Ascending aorta (tissue), 2 donors: ENCODE measurements at places on chromosomes 2 and 18. TPM values are rescaled to one million over a fixed set of nuclear protein-coding genes. Genes with fewer than 3 reads are reported as not detected.
A peak's percentile ranks its signal among the peaks of the same experiment; 100 is the strongest.

SPDYA gene
- total RNA-seq = 0.32 TPM

GRCh38 chr2:149021761-149022160 lies 16.7 kb upstream of the LYPD6B start:
- H3K27me3 ChIP-seq = no peaks in the 10 kb centered on the region
- H3K36me3 ChIP-seq = no peaks in the 10 kb centered on the region
- peaks cover 5% of the 10 kb centered on the region for H3K4me1 ChIP-seq
- no peak for DNase-seq
- H3K4me3 ChIP-seq = no peak overlapping the region

DNA sequence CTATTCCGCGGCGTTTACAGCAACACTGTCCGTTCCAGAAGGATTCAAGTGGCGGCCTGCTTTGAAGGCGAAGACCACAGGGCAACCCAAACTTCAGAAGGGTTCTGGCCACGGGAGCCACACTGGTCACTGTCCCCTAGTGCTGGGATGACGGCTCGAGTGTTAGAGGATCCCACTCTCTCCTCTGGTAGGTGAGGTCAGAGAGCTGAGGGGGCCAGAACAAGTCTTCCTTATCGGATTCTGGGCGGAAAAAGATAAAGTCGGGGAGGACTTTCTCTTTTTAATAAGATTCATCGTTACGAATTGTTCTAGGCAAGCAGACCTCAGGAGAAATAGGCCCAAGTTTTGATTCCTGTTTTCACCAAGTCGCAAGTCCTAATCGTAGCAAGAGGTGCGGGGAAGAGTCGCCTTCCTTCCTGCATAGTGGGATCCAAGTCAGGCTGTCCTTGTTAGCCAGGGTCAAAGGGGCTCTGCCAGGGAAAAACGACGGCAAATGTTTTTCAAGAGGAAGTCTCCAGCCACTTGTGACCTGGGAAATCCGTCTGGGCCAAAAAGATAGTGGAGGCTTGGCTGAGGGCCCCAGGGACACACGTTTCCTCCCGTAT lies 864 bp upstream of the MYL12A start:
- H3K27me3 ChIP-seq = no peaks in the 10 kb centered on the region
- peak overlapping the region; percentile 100 for H3K27ac ChIP-seq

DNA sequence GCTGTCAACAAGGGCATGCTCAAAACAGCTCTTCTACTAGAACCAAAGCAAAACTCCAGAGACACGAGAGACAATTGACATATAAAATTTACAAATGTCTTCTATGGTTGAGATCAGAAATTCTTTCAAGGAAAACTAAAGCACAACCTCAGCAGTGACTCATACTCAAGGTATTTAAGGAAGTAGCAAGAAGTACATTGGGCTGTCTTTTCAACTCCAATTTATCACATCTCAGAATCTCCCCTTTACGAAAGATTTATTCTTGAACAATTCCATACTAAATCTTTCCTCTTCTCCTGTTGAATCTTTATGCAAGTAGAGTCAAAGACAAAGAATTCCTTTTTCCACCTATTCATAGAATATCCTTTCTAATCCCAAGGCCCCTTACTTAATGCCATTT lies 324.0 kb downstream of the IRS1 start:
- DNase-seq = no peak
- H3K4me3 ChIP-seq = no peak overlapping the region
- peaks cover 8% of the 10 kb centered on the region for H3K4me1 ChIP-seq
- H3K27me3 ChIP-seq = no peaks in the 10 kb centered on the region
- H3K36me3 ChIP-seq = no peaks in the 10 kb centered on the region

DNA sequence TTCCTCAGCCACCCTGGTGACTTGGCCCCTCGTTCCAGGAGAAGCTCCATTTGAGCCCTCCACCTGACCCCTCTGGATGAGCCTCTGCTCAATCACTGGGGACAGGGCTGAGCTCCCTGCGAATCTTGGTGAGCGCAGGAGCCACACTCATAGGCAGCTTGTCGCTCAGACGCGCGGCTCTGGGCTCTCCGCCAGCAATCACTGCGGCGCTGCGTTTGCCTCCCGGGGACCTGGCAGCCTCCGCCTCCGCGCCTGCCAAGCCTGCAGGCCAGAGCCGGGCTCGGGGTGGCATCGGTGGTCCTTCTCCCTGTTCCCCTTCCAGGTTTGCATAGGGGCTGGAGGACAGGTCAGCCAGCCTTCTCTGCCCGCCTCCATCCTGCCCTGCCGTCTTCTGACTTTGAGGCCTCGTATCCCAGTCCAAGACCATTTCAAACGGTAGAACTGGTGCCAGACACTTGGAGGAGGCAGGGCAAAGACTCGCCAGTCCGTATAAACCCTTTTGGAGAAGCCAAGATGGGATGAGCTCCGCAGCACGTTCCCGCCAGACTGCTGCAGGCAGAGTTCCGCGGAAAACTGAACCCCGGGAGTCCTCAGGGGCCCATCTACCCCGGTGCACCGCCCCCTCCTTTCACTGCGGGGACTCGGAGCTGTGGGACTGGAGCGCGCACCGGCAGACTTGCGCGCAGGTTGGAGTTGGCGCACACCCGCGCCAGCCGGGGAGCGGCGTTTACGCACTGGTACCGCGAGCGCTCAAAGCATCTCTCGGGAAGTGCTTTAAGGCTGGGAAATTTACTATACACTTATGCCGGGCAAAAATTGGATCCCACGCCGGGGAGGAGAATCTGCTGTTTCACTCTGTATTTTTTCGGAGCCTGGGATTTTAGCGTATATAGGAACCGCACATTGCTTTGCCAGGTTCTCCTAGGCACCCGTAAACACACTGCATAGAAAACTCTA lies 1.1 kb upstream of the TACR1 start:
- H3K36me3 ChIP-seq = no peaks in the 10 kb centered on the region
- no peaks in the 10 kb centered on the region for H3K4me1 ChIP-seq
- peak overlapping the region; percentile 69 for H3K4me3 ChIP-seq
- peak; percentile 65 for DNase-seq
- no peaks in the 10 kb centered on the region for H3K27me3 ChIP-seq

- no peaks in the 10 kb centered on the region for H3K27me3 ChIP-seq
These were observed 64.3 kb upstream of the CYP26B1 start for GRCh38 chr2:72211777-72212485.

GRCh38 chr2:138501425-138502254 lies at the start of gene SPOPL:
TSS of gene SPOPL (plus strand) at chr2:138501770. CDS start at chr2:138550217, 48,447 bp downstream.
- no peaks in the 10 kb centered on the region for H3K27me3 ChIP-seq
- H3K4me3 ChIP-seq = peak within 1 kb of the TSS; percentile 68
- no peaks in the 10 kb centered on the region for H3K36me3 ChIP-seq

DNA sequence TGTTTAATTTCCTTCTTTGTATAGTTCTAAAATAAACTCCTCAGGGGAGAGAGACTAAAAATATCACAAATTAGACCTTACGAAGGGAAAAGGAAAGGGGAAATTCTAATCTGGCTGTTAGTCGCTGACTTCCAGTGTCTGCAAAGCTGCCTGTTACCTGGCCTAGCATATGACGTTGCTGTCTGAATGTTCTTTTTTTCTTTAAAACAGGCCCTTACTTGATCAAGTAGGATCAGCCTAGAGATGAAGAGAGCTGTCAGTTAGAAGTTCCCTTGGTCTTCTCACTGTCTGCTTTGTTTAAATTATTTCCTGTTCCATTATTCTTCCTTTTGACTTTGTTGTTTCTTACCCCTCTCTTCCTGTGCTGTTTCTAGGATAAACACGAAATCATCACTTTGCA lies 11.2 kb downstream of the NCK2 start:
- no peaks in the 10 kb centered on the region for H3K36me3 ChIP-seq
- no peak for DNase-seq
- no peak overlapping the region for H3K27ac ChIP-seq
- H3K4me3 ChIP-seq = no peak overlapping the region
- no peaks in the 10 kb centered on the region for H3K4me1 ChIP-seq

INHA gene
- total RNA-seq = not detected

CNRIP1 gene
- 37.7 TPM for total RNA-seq

MOB1A gene
- total RNA-seq = 56.8 TPM

DNA sequence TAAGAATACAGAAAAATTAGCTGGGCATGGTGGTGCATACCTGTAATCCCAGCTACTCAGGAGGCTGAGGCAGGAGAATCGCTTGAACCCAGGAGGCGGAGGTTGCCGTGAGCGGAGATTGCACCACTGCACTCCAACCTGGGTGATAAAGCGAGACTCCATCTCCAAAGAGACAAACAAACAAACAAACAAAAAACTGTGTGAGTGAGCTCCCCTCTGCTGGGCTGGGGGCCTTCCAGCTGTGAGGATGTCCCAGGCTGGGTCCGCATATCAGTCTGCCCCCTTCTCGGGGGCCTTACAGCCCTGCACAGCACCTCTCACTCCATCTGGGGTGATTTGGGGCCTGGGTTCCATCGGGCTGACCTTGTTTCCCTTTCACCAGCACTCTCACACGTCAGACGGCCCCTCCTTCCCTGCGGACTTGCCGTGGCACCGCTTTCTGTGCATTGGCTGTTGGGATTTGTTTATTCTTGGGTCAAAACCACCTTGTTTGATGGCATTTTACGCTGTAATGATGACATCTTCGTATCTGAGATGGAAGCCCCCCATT lies 2.8 kb upstream of the KLHL30 start:
- no peak overlapping the region for H3K27ac ChIP-seq
- H3K36me3 ChIP-seq = no peaks in the 10 kb centered on the region
- peaks cover 8% of the 10 kb centered on the region for H3K4me1 ChIP-seq
- H3K4me3 ChIP-seq = no peak overlapping the region
- DNase-seq = no peak

PSMG2 gene
- total RNA-seq = 52.2 TPM

TXNDC2 gene
- total RNA-seq = not detected

- no peak overlapping the region for H3K27ac ChIP-seq
- H3K4me1 ChIP-seq = no peaks in the 10 kb centered on the region
- no peak for DNase-seq
- H3K4me3 ChIP-seq = no peak overlapping the region
- no peaks in the 10 kb centered on the region for H3K36me3 ChIP-seq
These were observed 29.6 kb downstream of the ARL4C start for GRCh38 chr2:234467289-234467688.

DNA sequence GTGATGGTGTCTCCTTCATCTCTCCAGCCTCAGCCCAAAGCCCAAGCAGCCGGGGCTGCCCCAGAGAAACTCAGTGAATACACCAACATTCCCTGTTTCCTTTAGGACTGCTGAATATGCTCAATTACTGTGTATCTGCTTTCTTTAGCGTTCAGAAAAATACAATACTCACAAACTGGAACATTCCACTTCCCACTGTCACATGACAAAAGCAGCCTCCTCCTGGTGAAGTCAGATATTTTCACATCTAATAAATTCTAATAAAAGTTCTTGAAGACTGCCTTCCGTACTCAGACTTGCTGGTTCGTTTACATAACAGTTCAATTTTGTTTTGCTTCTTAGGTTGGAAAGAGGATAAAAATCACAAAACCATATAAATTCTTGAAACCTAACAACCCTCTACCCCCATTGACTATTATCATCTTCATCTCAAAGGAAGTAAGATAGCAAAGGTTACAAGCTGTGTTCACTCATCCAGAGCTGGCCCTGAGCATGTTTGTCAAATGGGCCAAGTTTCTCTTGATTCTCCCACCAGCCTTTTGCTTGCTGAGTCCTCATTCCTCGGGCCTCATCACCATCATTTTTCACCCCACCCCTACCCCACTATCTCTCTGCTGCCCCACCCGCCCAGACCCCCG lies 190.8 kb upstream of the HNRNPA3 start:
- no peak overlapping the region for H3K27ac ChIP-seq
- no peak for DNase-seq
- H3K27me3 ChIP-seq = no peaks in the 10 kb centered on the region
- H3K4me3 ChIP-seq = no peak overlapping the region
- H3K4me1 ChIP-seq = no peaks in the 10 kb centered on the region
- H3K36me3 ChIP-seq = no peaks in the 10 kb centered on the region

CFC1 gene
- total RNA-seq = not detected

DNA sequence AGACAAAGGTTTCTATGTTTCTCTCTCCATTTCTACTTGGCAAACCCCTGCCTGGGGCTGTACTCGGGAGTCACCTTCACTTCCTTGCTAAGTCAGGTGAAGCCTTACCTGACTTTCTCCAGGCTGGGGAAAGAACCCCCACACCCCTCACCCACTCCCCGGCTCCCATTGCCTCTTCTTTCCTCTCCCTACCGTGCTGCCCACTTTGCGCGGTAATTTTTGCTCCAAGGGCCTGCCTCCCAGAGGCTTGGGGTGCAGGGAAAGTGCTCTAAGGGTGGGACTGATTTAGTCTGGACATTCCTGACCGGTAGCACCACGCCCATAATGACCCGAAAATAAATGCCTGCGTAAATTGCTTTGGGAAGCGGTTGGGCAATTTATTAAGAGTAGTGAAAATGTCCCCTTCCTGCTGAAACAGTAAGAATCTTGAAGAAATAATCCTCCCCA lies 49.1 kb upstream of the ATP6V1B1 start:
- peaks cover 27% of the 10 kb centered on the region for H3K27me3 ChIP-seq
- no peak overlapping the region for H3K4me3 ChIP-seq
- no peak for DNase-seq
- H3K36me3 ChIP-seq = no peaks in the 10 kb centered on the region
- H3K27ac ChIP-seq = no peak overlapping the region

- no peak for DNase-seq
- H3K4me1 ChIP-seq = no peaks in the 10 kb centered on the region
- no peaks in the 10 kb centered on the region for H3K36me3 ChIP-seq
- H3K27ac ChIP-seq = no peak overlapping the region
These were observed 636.5 kb downstream of the CNTNAP5 start for GRCh38 chr2:124661558-124661957.

VWA3B gene
- not detected for total RNA-seq
